ENCODE measurements at places on chromosomes 3 and 15.

GRCh38 chr15:84398763-84399701, 163.5 kb downstream of the GOLGA6L4 start:
- DNase-seq = no peak

GRCh38 chr3:105243076-105243475, 123.6 kb upstream of the ALCAM start:
- DNase-seq = no peak

DNA sequence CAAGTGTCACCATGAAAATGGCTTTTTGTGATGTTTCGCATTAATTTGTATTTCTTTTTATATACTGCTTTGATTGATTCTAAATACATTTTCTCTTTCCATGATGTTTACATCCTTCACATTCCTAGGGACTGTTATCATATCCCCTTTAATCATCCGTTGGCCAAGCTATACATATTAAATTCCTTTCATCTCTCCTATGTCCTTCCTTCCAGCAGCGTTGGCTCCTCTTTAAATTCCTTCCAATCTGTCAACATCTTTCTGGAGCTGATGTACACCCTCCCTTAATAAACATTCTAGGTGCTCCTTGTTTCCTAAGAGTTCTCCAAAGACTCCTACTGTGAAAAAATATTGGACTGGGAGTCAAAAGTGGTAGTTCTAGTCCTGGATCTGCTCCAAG, 87.8 kb downstream of the IGF2BP2 start:
- DNase-seq = no peak

GRCh38 chr15:32033186-32033890, 3.0 kb downstream of the CHRNA7 start:
- no peak for DNase-seq

- DNase-seq = no peak
Observed at GRCh38 chr15:98565566-98565965, 82.8 kb upstream of the IGF1R start.

GRCh38 chr3:14814411-14814871, 4.3 kb upstream of the FGD5 start:
- no peak for DNase-seq

DNA sequence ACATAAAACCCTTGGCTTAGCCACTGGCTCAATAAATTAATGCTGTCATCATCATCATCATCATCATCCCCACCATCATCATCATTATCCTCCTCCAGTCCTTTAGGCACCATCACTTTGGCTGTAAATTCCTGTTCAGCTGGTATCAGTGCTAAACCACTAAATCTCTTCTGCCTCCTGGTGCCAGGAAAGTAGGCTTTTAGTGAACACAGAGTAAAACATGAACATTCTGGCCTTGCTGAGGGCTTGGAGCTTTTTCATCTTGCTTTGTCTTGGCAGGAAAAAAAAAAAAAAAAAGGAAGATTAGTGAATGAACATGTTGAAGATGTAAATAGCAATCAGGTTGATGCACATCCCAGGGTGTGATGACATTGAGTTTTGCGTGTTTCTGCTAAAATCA, 67.3 kb upstream of the EIF1B start:
- DNase-seq = no peak

Data from activated naive CD4-positive, alpha-beta T cell (primary cell).